Activated CD4-positive, CD25-positive, alpha-beta regulatory T cell (primary cell): ENCODE measurements at places on chromosomes 12 and 14.

DNA sequence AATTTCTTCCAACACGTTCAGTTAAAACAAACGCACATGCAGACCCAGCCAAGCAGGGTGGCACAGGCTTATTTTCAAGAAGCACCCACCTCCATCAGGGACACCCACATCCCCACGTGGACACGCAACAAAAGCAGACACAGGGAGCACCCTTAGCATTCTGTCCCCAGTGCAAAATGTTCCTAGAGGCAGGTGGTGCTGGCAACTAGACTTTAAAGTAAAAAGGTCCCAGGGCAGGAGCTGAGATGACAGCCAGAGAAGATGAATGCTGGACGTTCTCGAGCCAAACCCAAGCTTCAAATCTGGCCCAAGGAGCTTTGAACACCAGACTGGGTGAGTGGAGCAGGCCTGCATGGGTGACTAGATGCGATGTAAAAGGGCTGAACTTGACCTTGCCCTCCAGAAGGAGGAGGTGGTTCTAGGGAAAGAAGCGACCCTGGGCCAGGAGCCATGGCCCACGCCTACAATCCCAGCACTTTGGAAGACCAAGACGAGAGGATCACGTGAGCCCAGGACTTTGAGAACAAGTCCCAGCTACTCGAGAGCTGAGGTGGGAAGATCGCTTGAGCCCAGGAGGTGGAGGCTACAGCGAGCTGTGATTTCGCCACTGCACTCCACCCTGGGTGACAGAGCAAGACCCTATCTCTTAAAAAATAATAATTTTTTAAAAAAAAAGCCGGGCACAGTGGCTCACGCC, 47.3 kb downstream of the KDM2B start:
- DNase-seq, result no peak

DNA sequence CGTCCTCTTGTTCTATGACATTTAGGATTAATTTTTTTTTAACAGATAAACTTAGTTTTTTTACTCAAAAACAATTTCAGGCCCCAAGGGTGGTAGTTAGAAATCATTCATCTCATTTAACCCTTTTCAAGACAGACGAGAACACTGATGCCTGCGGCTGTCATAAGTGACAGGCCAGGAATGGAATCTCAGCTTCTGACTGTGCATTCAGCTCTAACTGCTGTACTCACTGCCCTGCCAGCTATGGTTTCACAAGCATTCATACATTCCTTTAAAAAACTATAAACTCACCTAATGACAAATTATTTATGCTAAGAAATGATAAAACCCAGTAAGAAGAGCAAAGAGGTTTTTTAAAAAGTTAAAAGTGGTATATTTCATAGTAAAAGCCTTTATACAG, 8.8 kb downstream of the DENND5B start:
- no peak for DNase-seq

DNA sequence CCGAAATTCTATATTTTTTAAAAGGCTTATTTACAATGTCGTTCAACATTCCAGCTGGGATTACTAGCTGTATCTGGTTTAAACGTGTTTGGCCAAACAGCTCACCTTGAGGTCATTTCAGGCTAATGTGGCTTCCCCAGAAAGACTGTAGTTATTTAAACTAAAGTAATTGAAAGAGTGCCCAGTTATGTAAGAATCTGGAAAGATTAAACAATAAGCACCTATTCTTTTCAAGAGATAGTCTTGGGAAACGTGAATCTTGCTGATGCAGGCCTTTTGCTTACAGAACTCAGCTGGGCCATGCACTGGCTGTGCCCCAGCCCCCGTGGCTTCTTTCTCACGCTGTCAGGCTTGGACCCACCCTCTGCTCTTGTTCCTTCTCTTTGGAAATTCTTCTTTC, 24.4 kb downstream of the GLRX5 start:
- DNase-seq, result no peak

- DNase-seq, result no peak
These were observed 119.1 kb downstream of the TTC7B start for GRCh38 chr14:90697132-90697531.

- peak; percentile 76 for DNase-seq
These were observed 2.4 kb upstream of the POP5 start for GRCh38 chr12:120583478-120584030.

DNA sequence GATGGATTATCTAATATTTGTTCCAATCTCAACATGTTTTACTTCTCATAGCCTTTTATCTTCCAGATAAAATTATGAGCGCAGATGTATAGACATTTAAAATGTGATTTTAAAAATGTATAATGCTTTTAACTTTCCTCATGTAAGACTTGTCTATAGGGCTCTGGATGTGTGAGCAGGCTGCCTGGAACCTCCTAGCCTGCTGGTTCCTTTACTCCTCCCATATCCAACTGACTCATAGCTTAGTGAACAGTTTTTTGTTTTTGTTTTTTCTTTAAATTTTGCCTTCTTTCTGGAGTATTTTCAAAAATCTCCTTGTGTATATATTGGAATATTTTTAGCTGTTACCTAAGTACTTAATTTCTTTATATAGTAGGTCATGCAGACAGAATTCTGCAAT, 115.4 kb downstream of the PDE3A start:
- DNase-seq, result no peak

- DNase-seq, result no peak
These were observed 157.2 kb upstream of the EEA1 start for GRCh38 chr12:93086288-93086727.

GRCh38 chr12:6765048-6765633, 1.0 kb upstream of the PTMS start:
- DNase-seq, result no peak

GRCh38 chr14:92647797-92648279, 100.6 kb downstream of the LGMN start:
- no peak for DNase-seq

- DNase-seq, result peak; percentile 22
These were observed 1.0 kb downstream of the HIP1R start for GRCh38 chr12:122836027-122836921.

DNA sequence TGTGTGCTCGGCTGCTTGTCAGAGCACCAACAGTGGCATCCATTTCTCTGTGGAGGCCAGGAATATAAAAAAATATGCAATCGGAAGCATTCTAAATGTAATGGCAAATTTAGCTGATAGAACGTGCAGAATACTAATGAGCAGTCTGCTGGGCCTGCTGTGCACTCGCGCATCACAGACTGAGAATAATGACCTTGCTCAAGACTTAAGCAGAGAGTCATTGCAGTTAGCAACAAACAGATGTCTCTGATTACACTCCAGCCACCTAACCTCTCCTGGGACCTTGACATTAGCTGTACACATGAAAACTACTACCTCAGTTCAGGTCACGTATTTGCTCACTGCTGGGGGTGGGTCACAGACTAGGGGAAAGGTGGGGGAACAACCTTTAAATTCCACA, 269.2 kb upstream of the DAAM1 start:
- no peak for DNase-seq

- DNase-seq, result no peak
These were observed 9.1 kb upstream of the RNF34 start for GRCh38 chr12:121390856-121391255.

- no peak for DNase-seq
These were observed 25.7 kb downstream of the FGF23 start for GRCh38 chr12:4353785-4354208.

DNA sequence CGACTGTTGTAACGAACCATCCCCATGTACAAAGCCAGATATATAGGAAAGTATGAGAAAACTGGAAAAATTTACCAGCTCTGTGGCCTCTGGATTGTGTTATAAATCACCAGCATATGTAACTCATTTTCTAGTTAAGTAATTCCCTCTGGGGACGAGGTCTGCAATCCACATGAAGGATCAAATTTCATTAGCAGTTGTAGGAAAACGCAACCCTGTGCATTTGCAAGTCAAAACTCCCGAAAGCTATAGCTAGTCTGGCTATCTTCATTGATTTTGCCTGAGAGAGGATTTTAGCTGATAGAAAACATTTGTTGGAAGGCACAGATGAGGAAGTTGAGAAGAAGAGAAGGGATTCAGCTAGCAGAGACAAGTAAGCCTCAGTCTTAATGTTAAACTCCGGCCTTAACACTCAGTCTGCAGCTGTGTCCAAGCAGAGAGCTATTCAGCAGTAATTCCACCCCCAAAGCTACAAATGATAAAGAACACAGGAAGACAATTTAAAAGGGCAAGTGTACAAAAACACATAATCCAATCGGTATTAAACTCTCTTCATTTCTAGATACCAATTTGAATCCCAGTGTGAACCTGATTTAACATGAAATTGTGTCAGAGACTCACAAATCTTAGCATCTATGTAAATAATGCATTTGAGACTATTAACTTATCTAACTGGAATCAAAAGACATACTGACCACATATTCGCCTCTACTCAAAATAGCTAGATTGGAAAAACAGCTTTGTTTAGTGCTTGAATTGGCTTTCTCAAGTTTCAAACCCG, 54.2 kb upstream of the CERS5 start:
- DNase-seq, result no peak

GRCh38 chr12:120183211-120183631, 11.3 kb downstream of the GCN1 start:
- no peak for DNase-seq

DNA sequence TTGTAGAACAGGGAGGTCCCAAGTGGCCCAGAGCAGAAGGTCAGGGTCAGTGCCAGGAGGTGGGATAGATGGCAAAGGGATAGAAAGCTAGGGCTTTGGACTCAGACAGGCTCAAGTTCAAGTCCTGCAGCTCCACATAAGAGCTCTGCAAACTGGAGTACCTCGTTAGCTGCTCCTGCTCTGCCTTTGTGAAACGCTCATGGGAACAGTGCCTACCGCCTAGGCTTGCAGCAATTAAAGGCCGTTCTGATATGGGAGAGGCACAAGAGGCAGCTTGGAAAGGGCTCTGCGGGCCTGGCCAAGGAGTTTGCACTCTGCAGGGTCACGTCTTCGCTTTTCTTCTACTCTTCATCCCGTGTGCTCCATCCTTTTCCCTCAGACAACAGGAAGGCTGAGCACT, 54.1 kb downstream of the MAP1LC3B2 start:
- no peak for DNase-seq

DNA sequence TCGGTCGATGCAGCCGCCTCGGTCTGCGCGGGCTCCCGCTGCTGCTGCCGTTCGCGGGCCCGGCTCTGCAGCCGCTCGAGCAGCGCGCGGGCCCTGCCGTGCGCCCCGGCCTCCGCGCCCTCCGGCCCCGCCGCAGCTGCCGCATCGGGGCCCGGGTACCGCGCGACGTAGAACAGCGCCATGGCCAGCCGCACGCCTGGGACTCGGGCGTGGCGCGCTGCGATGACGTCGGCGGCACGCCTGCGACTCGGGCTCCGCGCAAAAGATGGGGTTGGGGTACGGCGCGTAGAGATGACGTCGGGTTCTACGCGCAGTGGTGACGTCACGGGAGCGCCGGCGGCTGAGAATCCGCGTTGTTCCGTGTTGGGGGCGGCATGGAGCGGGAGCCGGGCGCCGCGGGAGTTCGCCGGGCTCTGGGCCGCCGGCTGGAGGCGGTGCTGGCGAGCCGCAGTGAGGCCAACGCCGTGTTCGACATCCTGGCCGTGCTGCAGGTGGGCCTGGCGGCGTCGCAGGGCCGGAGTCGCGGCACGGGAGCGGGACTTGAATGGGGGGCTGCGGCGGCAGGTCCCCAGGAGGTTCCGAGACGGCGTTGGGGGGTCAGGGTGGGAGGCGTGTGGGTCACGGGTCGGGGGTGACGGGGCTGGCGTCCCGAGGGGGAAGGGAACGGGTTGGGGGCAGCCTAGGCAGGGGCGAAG, at the start of the genes DDX51 and NOC4L:
TSS of gene DDX51 (minus strand) at position 205 of the 695 bp plus-strand sequence. CDS start at position 182, 23 bp downstream.
TSS of gene NOC4L (plus strand) at position 343 of the 695 bp plus-strand sequence. CDS start at position 375, 32 bp downstream.
- peak; percentile 92 for DNase-seq

GRCh38 chr12:103386451-103386850, 109.3 kb downstream of the C12orf42 start:
- no peak for DNase-seq

- no peak for DNase-seq
These were observed 15.8 kb downstream of the TRIM9 start for GRCh38 chr14:51079085-51079484.

GRCh38 chr12:13187399-13187798, 9.1 kb upstream of the EMP1 start:
- no peak for DNase-seq

GRCh38 chr12:125247477-125247876, 182.2 kb downstream of the AACS start:
- DNase-seq, result no peak

- no peak for DNase-seq
These were observed 1088.3 kb upstream of the SEL1L start for GRCh38 chr14:82621881-82622450.

- no peak for DNase-seq
These were observed 4.8 kb upstream of the SCARB1 start for GRCh38 chr12:124868252-124869058.

DNA sequence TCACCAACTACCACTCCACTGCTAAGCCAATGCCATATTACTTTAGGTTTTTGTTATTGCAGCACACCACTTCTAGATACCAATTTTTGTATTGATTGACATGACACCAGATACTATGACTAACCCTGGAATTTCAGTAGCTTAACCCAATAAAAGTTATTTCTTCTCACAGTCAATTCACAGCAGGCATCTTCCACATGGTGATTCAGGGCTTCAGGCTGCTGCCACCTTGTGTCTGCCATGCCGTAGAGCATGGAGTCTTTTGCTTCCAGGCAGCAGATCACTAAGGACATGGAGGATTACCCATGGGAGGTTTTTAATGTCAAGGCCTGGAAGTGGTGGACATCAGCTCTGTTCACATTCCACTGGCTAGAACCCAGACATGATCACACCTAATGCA, 56.4 kb upstream of the LTA4H start:
- DNase-seq, result no peak

- no peak for DNase-seq
These were observed 84.0 kb upstream of the PRICKLE1 start for GRCh38 chr12:42673535-42673934.

DNA sequence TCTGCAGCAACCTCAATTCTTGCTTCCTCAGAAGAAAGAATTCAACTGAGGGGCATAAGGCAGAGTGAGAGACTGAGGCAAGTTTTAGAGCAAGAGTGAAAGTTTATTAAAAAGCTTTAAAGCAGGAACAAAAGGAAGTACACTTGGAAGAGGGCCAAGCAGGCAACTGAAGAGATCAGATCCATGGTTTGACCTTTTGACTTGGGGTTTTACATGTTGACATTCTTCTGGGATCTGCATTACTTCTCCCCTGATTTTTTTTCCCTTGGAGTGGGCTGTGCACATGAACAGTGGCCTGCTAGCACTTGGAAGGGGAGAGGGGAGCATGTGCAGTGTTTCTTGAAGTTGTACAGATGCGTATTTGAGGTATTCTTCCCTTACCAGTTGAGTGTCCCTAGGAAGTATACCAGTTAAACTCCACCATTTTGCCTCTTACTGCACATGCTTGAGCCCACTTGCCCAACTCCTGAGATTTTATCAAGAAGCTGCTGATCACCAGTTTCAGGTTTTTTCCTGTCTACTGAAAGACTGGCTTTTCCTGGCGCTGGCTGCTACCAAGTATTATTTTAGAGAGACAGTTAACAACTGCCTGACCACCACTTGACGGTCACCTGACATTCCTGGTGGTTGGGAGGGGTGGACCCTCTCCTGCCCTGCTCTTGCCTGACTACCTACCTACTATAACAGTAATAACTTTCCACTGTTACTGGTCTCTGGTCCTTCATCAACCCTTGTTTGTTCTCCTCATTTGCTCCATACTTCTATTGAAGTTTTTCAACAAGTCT, 26.0 kb upstream of the TMTC2 start:
- DNase-seq, result no peak
